ENCODE measurements at places on chromosomes 2 and 18. TPM values are rescaled to one million over a fixed set of nuclear protein-coding genes. Genes with fewer than 3 reads are reported as not detected.
A peak's percentile ranks its signal among the peaks of the same experiment; 100 is the strongest.

- no peaks in the 10 kb centered on the region for H3K36me3 ChIP-seq
- H3K4me3 ChIP-seq: no peak overlapping the region
- no peak overlapping the region for H3K27ac ChIP-seq
- H3K4me1 ChIP-seq: no peaks in the 10 kb centered on the region
- no peak for DNase-seq
- peaks cover 1% of the 10 kb centered on the region for H3K27me3 ChIP-seq
These were observed 327.1 kb upstream of the RBMS1 start for GRCh38 chr2:160820691-160821090.

DNA sequence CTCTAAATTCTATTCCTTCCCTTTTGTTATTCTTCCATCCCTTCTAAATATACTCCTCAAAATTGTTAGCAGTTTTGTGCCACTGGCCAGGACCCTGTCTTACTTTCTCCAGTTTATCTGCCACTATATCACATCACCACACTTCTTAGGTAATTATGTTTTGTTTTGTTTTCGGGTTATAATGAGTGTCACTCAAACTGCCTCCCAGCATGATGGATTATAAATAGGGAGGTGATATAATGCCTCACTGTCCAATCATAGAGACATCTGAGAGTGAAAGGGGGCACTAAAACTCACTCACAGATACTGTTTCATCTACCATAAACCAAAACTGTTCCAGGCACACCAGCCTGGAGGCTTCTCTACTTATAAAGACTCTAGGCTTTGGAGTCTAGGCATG, 3.5 kb downstream of the RSAD2 start:
- no peak for DNase-seq
- H3K27me3 ChIP-seq: no peaks in the 10 kb centered on the region
- peaks cover 78% of the 10 kb centered on the region for H3K36me3 ChIP-seq
- H3K4me3 ChIP-seq: peak overlapping the region; percentile 99
- peaks cover 65% of the 10 kb centered on the region for H3K4me1 ChIP-seq

- H3K27me3 ChIP-seq: peaks cover 2% of the 10 kb centered on the region
- no peak for DNase-seq
- H3K4me3 ChIP-seq: no peak overlapping the region
- H3K27ac ChIP-seq: no peak overlapping the region
- H3K36me3 ChIP-seq: no peaks in the 10 kb centered on the region
These were observed 103.4 kb upstream of the MEX3C start for GRCh38 chr18:51300912-51301311.

- DNase-seq: peak; percentile 24
- no peak overlapping the region for H3K27ac ChIP-seq
- H3K36me3 ChIP-seq: peaks cover 3% of the 10 kb centered on the region
- H3K4me1 ChIP-seq: peaks cover 18% of the 10 kb centered on the region
- peak overlapping the region; percentile 66 for H3K4me3 ChIP-seq
- H3K27me3 ChIP-seq: peaks cover 17% of the 10 kb centered on the region
These were observed 800 bp downstream of the IL1RL2 start for GRCh38 chr2:102187496-102188150.

DNA sequence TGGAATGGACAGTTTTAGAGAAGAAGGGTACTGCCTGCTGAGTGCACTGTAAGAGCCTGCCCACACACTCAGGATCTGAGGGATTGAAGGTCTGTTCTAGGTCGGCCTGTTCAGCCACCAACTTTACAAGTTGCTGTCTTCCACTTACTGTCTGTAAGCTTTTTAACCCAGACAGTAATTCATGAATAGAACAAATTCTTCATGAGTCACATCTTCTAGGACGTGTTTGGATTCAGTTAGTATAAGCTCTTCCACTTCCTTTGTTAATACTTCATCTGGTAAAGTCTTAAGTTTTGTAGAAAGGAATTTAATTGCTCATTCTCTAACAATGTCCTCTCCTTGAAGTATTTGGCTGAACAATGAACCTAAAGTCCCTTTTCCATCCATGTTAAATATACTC, 74.6 kb downstream of the PDE11A start:
- H3K36me3 ChIP-seq: no peaks in the 10 kb centered on the region
- DNase-seq: no peak
- peaks cover 6% of the 10 kb centered on the region for H3K27me3 ChIP-seq
- H3K4me3 ChIP-seq: no peak overlapping the region
- H3K27ac ChIP-seq: no peak overlapping the region
- H3K4me1 ChIP-seq: no peaks in the 10 kb centered on the region

DNA sequence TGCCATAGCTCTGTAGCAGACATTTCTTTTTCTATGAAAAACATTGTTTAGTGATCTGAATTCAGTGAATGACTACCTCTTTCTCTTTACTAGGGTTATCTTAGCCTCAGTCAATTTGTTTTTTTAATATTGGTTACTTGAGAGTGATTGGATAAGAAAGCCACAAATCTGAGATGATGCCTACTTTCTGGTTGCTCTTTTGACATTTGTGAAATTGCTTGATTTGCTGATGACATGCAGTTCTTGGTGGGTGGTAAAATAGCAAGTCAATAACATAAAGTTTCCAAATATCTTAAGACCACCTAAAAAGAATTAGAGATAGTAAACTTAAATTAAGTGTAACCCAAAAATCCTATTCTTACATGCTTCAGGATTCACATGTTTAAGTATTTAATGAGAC, 199.5 kb upstream of the STON1 start:
- peaks cover 17% of the 10 kb centered on the region for H3K36me3 ChIP-seq
- no peak overlapping the region for H3K4me3 ChIP-seq
- H3K4me1 ChIP-seq: peaks cover 42% of the 10 kb centered on the region
- DNase-seq: no peak

- H3K27ac ChIP-seq: no peak overlapping the region
- DNase-seq: no peak
- H3K27me3 ChIP-seq: no peaks in the 10 kb centered on the region
- H3K4me1 ChIP-seq: peaks cover 4% of the 10 kb centered on the region
These were observed 44.7 kb downstream of the UBR3 start for GRCh38 chr2:169871994-169872393.

- no peaks in the 10 kb centered on the region for H3K4me1 ChIP-seq
- no peak overlapping the region for H3K27ac ChIP-seq
These were observed 75.0 kb upstream of the SLC25A52 start for GRCh38 chr18:31835528-31836133.

DNA sequence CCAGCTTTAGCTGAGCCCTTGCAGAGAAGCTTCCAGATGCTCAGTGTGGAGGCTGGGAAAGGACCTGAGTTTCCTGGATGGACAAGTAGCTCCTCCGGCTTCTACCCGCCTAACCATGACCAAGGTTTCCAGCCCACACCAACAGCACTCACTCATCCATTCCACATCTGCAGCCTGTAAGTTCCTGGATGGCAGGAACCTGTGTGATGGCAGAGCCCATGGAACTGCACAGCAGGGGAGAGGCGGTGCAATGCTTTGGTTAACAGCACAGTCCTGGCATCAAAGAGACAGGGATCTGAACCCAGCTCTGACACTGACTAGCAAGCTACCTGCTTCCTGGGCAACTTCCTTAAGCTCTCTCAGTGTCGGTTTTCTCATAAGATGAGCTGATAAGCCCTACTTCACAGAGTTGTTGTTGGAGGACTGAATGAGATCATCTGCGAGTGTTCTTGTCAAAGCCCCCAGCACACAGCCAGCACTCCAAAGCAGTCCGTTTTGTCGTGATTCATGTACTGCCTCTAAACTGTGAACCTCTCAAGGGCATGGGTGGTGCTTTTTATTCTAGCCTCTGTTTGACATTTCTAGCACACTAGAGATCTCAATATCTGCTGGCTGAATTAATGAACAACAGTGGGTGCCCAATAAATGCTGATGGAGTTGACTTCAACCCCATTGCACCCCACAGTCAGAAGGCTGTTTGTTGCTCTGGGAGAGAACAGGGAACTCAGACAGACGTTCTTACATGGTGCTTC, 41.6 kb upstream of the OTOF start:
- peaks cover 3% of the 10 kb centered on the region for H3K27me3 ChIP-seq
- peaks cover 12% of the 10 kb centered on the region for H3K4me1 ChIP-seq
- peak; percentile 35 for DNase-seq
- no peak overlapping the region for H3K27ac ChIP-seq

Gene CWC22
- total RNA-seq: 24.0 TPM

Gene NTSR2
- total RNA-seq: not detected

Gene TUBA4B
- not detected for total RNA-seq

Gene COPS9
- 115 TPM for total RNA-seq

Gene PMS1
- total RNA-seq: 35.0 TPM

Gene AMER3
- total RNA-seq: not detected
